Cardiac fibroblast (primary cell): ENCODE measurements at places on chromosomes 5 and 9.
A peak's percentile ranks its signal among the peaks of the same experiment; 100 is the strongest.

DNA sequence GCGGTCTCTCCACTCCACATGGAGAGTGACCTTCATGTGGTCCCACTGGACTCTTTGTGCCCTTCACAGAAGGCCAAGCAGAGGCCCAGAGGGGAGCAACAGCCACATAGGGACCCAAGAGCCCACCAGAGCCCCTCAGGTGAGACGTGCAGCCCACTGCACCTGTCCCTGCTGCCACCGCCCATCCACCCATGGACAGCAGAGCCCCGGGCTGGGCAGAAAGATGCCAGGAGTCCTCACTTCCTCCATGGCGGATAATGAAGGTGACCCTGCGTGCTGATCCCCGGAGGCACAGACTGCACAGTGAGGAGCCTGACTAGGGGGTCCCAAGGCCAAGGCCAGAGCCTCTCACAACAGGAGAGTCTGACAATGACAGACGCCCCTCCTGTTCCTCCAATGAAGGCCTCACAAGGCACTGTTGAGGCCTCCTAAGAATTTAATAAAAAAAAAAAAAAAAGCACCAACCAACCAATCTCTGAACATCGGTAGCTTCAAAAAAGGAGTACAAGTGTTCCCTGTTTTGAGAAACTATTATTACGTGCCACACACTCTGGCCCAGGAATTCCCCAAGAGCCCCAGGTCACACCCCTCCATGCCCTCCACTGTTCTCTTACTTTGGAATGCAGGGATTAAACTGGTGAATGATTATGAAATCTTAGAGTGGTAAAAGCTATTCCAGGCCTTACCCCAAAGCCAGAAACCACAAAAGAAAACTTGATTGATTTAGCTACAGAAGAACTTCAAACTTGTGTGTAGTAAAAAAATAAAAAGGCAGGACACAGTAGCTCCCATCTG is 2.8 kb upstream of the PPP1R26 start:
- no peak for DNase-seq

GRCh38 chr5:13403351-13403750 is 541.1 kb downstream of the DNAH5 start:
- no peak for DNase-seq

GRCh38 chr5:164370841-164371240 is 865.4 kb downstream of the MAT2B start:
- no peak for DNase-seq

- no peak for DNase-seq
Observed at GRCh38 chr5:169832304-169832703, 148.0 kb downstream of the INSYN2B start.

- DNase-seq, result no peak
Observed at GRCh38 chr5:83780699-83781350, 60.2 kb upstream of the HAPLN1 start.

- no peak for DNase-seq
Observed at GRCh38 chr5:123786411-123786810, 274.4 kb downstream of the CSNK1G3 start.

GRCh38 chr5:160287378-160288051 is 24.8 kb downstream of the CCNJL start:
- peak; percentile 59 for DNase-seq

- no peak for DNase-seq
Observed at GRCh38 chr9:23677446-23677845, 148.6 kb downstream of the ELAVL2 start.

DNA sequence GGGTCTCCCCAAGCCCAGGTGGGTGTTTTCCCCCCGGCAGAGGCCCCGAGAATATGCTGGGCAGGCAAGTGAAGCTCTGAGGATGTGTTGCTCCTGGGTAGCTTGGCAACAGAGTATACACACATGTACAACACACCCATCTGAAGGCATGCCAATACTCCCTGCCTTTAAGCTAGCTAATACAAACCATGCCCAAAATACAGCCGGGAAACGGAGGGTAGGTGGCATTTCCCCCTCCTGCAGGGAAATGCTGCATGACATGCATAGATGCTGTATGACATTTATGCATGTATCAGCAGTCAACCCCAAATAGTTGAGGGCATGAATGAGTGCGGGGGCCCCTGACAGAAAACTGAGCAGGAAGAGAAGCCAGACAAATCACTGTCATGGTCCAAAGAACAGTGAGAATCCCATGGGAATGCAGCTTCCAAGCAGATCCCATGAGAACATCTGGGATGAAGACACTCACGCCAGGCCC is 614.1 kb downstream of the EBF1 start:
- no peak for DNase-seq

DNA sequence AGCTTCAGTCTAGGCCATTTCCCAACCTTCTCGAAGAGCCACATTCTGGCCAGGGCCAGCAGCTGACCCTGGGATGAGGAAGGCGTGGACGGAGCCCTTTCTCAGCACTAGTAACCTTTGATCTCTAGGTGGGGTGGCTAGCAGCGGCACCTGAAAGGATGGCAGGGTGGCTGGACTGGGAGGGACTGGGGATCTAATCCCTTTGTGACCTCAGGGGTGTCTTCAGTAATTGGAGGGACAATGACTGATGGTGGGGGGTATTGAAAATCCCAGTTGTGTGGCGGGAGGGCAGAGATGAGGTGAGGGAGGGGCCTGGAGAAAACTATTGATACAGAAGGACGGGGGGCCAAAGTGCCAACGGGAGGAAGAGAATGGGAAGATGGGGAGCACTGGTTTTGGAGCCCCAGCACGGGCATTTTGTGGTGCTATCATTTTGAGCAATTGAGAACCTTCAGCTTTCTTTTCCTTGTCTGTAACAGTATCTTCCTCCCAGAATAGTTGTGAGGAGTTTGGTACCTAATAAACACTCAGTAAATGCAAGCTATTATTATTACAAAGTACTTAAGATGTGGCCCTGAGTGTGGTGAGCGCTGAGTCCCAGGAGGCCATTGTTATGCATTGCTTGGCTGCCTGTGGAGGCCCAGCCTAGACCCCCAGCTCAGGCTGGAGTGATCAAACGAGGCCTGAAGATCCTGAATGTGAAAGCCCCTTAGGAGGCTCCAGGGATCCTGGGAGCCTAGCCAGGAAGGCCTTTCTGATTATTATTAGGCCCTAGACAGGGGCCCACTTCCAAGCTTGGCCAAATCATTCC is 37.3 kb upstream of the UBE2D2 start:
- no peak for DNase-seq

- DNase-seq, result no peak
Observed at GRCh38 chr5:93587597-93588351, 4.8 kb downstream of the NR2F1 start.

- no peak for DNase-seq
Observed at GRCh38 chr9:109440117-109440515, 58.0 kb downstream of the PTPN3 start.

GRCh38 chr9:106479679-106480078 is 383.3 kb upstream of the ZNF462 start:
- DNase-seq, result no peak

DNA sequence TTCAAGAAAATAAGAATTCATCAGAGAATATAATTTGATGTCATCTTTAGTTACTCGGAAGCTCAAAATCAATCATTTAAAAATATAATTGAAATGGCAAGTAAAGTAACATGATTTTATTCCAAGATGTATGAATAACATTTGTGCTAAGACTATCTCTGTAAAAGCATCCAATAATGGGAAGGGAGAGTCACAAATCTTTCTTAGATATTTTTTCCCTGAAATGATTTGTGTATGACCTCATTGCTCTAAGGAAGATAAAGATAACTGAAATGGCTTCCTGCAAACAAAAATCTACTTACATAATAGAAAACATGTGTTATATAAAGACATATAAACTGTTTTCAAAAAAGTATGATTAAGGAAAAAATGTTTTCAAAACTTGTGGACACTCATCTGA is 97.4 kb upstream of the FGF10 start:
- DNase-seq, result no peak

GRCh38 chr5:98428806-98429205 is 344.7 kb upstream of the RGMB start:
- peak; percentile 87 for DNase-seq

DNA sequence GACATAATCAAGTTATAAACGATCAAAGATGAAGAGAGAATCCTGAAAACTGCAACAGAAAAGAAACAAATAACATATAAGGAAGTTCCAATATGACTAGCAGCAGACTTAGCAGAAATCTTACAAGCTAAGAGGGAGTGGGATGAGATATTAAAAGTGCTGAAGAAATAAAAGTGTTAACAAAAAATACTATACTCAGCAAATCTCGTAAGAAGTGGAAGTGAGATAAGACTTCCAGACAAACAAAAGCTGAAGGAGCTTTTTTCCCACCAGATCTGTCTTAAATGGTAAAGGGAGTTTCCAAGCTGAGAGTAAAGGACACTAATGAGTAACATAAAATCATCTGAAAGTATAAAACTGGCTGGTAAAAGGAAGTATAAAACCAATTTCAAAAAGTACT is 2036.0 kb upstream of the C9orf72 start:
- no peak for DNase-seq

DNA sequence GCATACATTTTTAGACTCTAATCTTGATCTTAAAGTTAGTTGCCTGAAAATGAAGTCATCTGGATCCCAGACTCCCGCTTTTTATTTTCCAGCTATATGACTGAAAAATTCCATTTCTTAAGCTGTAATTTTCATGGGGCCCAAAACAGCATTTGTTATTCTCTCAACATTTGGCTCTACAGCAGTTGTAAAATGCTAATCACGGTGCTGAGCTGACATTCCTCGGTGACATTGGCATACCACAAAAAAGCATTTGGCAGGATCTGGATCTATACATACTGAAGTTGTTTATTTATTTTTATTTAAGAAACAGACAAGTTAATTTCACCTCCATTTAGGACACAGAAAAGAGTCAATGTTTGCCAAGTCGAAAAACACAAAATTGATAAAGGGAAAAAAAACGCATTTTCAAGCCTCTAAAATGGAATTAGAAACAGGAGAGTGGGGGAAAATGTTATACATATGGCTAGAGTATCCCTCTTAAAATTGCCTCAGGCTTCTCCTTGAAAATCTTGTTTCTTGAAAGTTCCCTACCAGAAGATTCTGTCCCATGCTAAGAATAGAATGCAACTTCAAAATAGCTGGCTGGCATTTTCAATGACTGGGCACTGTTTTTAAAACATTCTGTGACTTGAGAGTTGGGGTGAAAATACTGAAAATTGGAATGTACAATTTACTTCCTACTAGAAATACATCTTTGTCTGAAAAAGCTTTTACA is 207.5 kb upstream of the TBCA start:
- no peak for DNase-seq

DNA sequence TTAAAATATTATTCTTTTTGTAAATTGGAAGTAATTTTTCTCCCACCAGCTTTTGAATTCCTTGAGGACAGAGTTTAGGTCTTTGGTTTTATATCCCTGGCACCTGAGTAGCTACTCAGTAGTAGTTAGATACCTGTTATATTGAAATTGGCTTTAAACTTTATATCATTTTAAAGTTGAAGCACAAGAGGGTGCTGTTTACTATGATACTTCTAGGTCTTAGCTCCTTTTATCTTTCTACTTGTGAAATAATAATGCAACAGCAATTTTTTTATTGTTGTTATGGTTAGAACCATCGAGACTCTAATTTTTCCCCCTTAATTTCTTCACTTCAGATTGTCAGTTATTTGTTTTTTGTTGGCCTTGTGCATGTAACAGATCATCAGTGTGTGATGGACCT is 46.3 kb downstream of the AP3S1 start:
- peak; percentile 59 for DNase-seq

GRCh38 chr5:149638136-149638535 is 56.8 kb downstream of the ARHGEF37 start:
- DNase-seq, result no peak

- DNase-seq, result no peak
Observed at GRCh38 chr9:96022445-96023051, 147.1 kb downstream of the ERCC6L2 start.

DNA sequence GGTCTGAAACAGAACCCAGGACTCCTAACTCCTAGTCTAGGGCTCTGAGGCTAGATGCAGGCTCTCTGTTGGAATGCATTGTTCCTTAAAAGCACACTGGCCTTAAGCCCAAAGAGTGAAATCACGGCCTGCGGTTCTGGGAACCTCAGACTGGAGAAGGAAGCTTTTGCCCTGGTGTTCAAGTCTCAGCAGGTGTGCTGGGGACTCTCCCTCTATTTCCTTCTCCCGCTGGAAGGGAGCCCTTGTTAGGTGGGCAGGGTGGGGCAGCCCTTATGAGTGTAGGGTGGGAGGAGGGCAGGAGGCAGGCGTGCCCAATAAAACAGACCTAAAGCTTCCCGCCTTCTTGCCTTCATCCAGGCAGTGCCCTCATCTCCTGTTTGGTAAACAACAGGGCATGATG is 1.8 kb upstream of the PPARGC1B start:
- no peak for DNase-seq
